ENCODE measurements at places on chromosomes 4 and X.
A peak's percentile ranks its signal among the peaks of the same experiment; 100 is the strongest.

- no peak for DNase-seq
Observed at GRCh38 chrX:154733066-154733425, 17.8 kb downstream of the GAB3 start.

GRCh38 chrX:12704706-12705105, 86.5 kb upstream of the PRPS2 start:
- DNase-seq = no peak

GRCh38 chrX:138872537-138872936, 161.0 kb upstream of the FGF13 start:
- DNase-seq = no peak

GRCh38 chrX:5458300-5458842, 770.3 kb downstream of the NLGN4X start:
- DNase-seq = no peak

DNA sequence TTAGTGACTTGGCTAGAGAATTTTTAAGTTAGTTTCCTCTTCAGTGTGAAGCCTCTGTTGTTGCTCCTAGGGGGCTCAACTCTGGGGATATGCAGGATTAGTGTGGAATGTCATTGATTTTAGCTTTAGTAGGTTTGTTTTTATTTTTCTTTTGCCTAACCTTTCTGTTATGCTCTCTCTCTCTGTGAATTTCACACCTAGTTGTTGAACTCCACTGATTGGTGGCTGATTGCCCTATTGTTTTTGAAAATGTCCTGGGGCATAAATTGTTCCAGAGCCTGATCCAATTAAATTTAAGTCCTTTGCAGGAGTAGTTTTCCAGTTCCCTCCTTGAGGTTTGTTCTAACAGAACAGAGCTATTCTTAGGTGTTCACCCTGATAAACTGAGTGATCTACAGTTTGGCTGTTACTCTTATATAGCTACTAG, 393.3 kb upstream of the CTSO start:
- DNase-seq = no peak

DNA sequence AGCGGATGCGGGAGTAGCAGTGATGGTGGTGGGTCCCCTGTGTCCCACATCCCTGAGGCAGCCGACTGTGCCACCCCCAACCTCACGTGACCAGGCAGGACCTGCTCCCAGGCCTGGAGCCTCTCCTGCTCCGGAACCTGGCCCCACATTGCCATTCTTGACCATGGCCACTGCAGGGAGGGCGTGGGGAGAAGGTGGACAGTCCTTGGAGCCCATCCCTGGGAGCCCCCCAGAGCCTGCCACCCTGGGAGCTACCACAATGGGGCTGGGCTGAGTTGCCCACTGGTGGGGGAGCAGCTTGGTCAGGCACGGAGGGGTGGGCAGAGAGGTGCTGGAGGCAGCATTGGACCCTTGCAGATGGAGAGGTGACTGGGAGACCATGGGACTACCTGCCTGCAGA, 36.8 kb downstream of the TMPRSS11A start:
- no peak for DNase-seq

DNA sequence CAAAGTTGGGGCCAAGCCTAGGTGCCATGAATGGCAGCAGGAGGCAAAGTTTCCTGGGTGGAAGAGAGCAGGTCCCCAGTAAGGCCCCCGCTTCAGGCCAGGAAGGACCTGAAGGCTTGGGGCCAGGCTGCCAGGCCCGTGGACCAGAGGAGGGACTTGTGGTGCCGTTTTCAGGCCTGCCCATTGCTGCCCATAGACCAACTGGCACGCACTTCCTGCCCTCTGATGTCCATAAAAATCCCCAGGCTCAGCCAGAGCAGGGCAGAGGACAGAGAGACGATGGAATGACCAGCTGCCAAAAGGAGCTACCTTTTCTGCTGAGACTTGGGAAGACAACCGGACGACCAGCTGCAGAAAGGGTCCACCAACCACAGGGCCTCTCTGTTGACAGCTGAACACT, 1205.5 kb downstream of the ARAP2 start:
- DNase-seq = no peak

- DNase-seq = no peak
Observed at GRCh38 chrX:119916310-119916709, 20.6 kb downstream of the AKAP14 start.

GRCh38 chr4:98467627-98468072, 190.8 kb downstream of the TSPAN5 start:
- peak; percentile 35 for DNase-seq

DNA sequence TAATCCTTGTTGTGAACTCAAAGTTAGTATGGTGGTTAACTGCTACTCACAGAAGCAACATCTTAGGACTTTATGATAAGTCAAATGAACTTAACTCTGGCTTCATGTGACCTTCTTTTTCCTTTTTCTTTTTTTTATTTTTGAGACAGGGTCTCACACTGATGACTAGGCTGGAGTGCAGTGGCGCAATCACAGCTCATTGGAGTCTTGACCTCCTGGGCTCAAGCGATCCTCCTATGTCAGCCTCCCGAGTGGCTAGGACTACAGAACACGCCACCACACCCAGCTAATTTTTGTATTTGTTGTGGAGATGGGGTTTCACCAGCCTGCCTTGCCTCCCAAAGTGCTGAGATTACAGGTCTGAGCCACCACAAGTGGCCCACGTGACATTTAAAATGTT, 22.4 kb downstream of the SEC31A start:
- no peak for DNase-seq

GRCh38 chrX:104330966-104331365, 76.2 kb upstream of the ESX1 start:
- no peak for DNase-seq

DNA sequence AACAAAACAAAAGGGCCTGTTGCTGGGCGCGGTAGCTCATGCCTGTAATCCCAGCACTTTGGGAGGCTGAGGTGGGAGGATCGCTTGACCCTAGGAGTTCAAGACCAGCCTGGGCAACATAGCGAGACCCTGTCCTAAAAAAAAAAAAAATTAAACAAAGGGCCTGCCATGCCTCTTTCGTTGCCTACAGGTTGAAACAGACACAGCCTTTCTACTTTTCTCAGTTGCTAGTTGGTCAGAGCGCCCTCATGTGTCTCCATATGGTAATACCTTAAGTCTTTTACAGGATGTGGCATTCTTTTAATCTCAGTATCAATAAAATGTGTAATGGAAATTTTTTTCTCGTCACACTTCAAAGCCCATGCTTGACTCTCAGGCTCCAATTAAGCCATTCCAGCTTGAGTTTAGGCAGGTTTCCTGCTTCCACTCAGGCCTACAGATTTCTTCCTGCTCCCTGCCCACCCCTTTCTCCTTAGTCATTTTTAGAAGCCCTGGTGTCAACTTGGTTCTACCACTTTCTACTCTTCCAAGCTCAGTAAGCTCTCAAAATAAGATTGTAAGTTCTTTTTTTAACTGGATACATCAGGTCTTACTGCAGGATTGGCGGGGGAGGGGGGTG, 4.6 kb upstream of the SOWAHD start:
- no peak for DNase-seq

DNA sequence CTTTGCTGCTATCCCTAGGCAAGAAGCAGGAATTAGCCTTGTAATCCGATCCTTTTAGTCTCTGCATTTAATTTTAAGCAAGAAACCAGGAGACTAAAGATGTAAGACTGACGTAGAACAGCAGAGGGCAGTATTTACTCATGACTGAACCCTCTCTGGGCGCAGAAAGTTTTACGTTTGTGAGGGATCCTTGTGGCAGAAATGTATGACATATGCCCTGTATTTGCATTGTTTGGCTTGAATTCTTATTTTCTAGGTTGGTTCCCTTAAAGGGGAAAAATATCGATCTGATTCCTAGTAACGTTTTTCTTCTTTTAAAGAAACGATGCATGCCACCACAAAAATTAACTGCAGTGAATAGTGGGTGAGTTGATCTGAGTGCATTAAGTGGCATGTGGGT, 1.3 kb upstream of the FAT4 start:
- DNase-seq = no peak

GRCh38 chr4:98509721-98510120, 148.7 kb downstream of the TSPAN5 start:
- DNase-seq = no peak

DNA sequence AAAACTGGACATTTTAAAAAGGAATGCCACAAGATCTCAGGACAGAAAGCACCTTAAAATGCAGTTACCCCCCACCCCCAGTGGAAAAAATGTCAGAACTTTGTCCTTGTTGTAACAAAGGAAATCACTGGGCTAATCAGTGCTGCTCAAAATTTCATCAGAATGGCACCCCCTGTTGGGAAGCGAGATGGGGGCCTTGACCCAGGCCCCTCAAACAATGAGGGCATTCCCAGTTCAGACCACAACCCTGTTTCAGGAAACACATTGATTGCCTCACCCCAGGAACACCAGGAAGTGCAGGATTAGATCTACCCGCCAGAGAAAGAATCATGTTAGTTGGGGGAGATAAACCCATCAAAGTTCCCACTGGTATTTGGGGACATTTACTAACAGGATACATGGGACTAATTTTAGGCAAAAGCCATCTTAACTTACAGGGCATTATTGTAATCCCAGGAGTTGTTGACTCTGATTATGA, 16.4 kb downstream of the SPIN2B start:
- DNase-seq = no peak

- DNase-seq = no peak
Observed at GRCh38 chrX:115189110-115189509, at the start of gene RBMXL3. RBMXL3 (plus strand) TSS chrX:115189410; CDS start chrX:115189442, 32 bp downstream.

DNA sequence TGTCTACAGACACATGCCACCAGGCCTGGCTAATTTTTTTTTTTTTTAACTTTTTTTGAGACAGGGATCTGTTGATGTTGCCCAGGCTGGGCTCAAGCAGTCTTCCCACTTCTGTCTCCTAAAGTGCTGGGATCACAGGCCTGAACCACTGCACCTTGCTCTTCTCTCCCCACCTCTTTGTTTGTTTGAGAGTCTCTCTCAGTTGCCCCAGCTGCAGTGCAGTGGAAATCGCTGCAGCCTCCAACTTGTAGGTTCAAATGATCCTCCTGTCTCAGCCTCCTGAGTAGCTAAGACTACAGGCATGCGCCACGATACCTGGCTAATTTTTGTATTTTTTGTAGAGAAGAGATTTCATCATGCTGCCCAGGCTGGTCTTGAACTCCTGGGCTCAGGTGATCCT, 115.6 kb downstream of the LARP7 start:
- no peak for DNase-seq

GRCh38 chr4:148170408-148171365, 271.5 kb downstream of the NR3C2 start:
- DNase-seq = no peak

DNA sequence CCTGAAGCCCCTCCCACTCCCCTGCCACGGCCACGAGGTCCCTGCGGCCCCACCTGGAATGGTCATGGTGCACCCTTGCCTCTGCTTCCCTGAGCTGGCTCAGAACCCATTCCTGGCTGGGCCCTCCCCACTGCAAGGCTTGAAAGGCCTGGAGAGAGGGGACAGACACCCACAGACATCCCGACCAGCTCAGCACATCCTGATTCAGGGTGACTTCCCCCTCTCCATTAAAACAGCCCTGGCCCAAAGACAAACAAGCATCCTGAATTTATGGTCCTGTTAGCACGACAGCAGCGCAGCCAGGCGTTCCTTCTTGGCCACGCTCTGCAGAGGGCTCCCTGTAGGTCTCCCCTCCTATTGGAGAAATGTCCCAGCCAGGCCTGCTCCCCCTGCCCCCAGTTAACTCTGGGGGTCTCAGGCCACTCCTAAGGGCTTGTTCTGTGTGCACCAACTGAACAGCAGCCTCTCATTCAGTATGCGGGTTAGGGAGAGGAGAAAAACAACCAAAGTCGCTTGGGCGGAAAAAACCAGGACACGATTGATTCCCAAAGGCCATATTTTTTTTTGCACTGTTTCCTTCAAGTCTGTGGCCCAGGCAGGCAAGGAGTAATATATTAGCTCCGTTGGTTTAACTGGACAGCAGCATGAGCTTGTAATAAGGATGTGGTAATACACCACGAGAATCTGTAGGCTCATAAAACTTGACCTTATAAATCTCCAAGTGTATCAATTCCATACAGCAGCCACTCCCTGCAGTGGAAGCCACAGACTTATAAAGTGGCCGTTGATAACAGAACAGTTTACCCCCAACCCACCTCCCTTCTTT, 106.7 kb upstream of the MSX1 start:
- no peak for DNase-seq

Measured in stimulated activated CD8-positive, alpha-beta memory T cell treated with anti-CD3 and anti-CD28 coated beads, Interleukin-4, amount 100 ng/mL, for 4 hours (primary cell).